Activated gamma-delta T cell treated with Interleukin-2 at 50 U/mL for 16 hours (primary cell): ENCODE measurements at places on chromosomes 2 and 18.
A peak's percentile ranks its signal among the peaks of the same experiment; 100 is the strongest.

DNA sequence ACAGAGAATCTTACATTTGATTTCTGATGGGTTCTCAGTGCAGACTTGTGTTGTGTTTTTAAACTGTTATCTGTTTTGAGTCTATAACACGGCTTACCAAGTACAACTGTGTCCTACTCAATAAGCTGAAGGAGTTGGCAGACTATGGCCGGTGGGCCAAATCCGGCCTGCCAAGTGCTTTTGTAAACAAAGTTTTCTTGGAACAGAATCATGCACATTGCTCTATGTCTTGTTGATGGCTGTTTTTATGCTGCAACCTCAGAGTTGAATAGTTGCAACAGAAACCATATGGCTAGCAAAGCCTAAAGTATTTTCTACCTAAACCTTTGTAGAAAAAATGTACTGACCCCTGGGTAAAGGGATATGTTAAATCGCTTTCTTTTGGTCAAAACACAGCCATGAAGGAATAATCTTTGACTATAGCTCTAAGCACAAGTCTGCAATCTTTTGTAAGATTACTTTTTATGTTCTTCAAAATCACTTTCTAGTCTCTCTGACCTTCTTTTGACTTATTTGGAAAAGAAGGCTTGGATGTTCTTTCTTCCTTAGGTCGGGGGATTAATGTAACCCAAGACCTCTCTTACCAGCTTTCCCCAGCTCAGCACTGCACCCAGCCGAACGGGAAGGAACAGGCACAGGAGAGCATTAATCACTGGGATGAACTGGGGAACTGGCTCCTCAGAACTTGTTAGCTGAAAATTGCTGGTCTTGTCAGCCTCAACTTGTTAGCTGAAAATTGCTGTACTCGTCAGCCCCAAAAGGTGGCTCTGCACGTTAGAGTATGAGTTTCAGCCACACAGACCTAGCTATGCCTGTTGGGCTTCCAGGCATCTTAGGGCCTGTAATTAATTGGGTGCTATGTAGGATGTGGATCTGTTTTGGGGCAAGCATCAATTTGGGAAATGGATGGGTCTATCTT, 75.4 kb downstream of the CD8B2 start:
- no peak for DNase-seq

DNA sequence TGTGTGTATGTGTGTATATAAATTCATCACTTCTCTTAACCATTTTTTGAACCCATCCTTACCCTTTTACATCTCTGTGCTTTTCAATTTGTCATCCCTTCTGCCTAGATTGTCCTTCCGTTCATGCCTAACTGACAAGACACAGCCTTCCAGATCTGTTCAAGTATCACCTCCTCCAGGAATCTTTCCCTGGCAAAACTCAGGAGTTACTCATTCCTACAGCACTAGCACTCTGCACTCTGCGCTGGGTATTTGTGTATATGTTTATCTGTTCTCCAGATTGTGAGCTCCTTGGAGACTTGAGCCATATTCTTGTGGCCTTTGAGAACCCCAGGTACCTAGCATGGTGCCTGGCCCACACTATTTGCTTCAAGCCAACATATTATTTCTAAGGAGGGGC, 26.8 kb upstream of the ASXL2 start:
- no peak for DNase-seq

GRCh38 chr2:46991985-46992384, 76.4 kb upstream of the MCFD2 start:
- DNase-seq = no peak

- DNase-seq = no peak
These were observed 60.3 kb upstream of the LYPD6B start for GRCh38 chr2:148978026-148978685.

- no peak for DNase-seq
These were observed 864.2 kb downstream of the SLC4A3 start for GRCh38 chr2:220491670-220492069.

DNA sequence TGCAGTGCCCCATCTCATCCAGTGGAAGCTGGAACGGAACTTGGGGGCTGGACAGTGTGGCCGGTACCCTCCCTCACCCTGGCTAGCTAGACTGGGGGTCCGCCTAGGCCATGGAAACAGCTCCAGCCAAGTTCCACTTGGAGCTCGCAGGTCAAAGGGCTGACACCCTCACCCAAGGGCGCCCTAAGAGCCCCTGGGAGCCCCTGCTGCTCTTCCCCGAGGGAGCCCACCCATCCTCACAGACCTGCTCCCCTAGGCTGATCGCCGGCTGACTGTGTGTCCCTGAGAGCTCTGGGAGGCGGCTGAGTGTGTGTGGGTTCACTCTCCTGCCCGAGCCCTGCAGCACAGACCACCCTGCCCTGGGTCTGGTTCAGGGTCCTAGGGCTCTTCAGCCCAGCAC, 118.2 kb upstream of the OTOS start:
- DNase-seq = no peak

- peak; percentile 17 for DNase-seq
These were observed 87.7 kb downstream of the LIMS1 start for GRCh38 chr2:108621687-108622681.

- DNase-seq = no peak
These were observed 52.0 kb upstream of the TRIM43 start for GRCh38 chr2:95539836-95540235.

- DNase-seq = no peak
These were observed 6.1 kb upstream of the CCDC102B start for GRCh38 chr18:68791801-68792200.

DNA sequence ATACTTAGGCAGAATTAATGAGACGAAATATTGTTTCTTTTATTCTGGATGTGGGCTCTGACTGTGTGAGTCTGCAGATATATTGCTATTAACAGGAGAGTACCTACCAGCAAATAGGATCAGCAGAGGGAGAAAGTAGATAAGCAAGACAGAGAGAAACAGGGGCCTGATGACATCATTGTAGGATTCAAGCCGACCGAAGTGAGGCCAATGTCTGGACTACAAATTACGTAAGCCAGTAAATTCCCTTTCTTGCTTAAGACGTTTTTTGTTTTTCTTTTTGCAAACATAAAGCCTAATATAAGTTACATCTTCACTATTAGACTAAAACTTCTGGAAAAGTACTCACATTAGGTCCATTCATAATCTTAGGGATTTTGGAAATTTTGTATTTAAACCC, 21.4 kb upstream of the PTPRM start:
- no peak for DNase-seq

- no peak for DNase-seq
These were observed 142.9 kb upstream of the FIGN start for GRCh38 chr2:163878718-163879117.

DNA sequence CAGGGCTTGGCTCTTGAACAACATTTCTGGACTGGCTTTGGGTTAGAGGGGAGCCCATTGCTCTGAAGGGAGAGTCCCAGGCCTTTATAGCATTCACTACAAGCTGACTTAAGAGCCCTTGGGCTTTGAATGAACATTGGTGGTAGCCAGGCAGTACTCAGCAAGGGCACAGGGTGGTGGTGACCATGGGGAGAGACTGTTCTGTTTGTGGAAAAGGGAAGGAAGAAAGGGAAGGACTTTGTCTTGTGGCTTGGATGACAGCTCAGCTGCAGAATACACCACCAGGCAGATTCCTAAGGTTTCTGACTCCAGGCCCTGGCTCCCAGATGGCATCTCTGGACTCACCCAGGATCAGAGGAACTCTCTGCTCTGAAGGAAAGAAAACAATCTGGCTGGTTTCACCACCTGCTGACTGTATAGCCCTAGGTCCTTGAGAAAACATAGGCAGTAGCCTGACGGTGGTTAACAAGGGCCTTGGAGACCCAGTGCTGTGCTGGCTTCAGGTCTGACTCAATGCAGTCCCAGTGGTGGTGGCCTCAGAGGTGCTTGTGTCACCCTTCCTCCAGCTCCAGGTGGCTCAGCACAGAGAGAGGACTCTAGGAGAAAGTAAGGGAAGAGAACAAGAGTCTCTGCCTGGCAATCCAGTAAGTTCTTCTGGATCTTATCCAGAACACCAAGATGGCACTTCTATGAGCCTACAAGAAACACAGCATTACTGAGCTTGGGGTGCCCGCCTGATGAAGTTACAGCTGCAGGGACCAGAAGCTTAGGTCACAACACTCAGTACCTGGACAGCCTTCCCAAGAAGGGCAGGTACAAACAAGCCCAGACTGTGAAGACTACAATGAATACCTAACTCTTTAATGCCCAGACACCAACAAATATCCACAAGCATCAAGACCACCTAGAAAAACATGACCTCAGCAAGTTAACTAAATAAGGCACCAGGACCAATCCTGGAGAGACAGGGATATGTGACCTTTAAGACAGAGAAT, 16.4 kb upstream of the ABCB11 start:
- no peak for DNase-seq

DNA sequence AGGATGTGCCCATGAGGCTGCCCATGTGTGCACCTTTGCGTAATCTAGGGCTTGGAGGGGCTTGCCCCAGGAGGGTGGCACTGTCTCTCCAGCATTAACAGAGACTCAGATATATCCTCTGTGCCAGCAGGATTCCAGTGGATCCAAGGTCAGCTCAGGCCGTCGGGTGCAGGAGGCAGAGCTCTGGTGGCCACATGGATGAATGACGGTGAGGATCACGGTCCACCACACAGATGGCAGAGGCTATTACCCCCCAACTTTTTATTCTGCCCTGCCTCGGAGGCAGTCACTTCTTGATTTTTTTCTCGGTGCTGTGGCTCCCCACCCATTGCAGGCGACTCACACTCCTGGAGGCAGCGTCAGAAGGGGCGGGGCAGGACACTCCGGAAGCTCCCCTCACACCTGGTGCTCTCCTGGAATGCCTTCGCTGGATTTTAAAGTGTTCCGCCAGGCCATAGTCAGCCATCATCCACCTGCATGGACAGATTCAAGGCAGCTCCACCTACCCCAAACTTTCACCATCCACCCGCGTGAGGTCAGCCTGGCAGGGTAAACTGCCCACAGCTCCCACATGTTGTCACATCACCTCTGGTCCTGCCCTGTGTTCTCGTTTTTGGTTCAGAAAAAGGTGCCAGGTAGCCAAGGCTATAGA, 602.9 kb upstream of the RAB6C start:
- DNase-seq = no peak

DNA sequence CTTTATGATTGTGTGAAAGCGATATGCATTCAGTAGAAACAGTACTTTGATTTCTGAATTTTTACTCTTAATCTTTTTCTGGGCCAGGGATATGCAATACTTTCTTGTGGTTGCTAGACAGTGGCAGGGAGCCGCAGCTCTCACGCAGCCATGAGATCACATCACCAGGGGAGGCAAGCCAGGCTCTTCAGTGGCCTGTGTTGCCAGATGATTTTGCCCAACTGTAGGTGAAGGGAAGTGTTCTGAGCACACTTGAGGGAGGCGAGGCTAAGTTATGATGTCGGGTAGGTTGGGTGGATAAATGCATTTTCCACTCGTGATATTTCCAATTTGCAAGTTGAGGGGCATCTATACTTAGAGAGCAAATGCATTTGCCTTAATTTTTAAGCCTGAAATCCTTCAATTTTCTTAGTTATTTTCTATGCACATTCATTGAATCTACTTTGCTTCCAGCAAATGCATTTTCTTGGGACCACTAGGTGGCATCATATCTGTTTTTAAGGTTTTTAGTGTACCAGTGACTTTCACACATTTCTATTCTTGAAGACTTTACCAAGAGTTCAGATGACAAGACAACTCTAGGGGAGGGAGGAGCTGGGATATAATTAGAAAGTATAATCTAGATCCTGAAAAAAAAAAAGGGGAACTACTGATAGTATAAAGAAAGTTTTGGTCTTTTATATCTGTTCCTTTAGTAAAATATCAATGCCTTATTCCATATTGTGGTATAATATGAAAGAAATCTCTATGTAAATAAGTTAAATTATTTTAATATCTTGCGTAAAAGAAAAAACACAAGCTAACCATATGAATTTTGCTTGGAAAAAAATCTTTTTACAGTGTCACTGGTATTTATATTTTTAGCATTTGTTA, 643.3 kb downstream of the SOCS6 start:
- DNase-seq = no peak

GRCh38 chr2:174666312-174666711, 68.7 kb upstream of the WIPF1 start:
- no peak for DNase-seq

DNA sequence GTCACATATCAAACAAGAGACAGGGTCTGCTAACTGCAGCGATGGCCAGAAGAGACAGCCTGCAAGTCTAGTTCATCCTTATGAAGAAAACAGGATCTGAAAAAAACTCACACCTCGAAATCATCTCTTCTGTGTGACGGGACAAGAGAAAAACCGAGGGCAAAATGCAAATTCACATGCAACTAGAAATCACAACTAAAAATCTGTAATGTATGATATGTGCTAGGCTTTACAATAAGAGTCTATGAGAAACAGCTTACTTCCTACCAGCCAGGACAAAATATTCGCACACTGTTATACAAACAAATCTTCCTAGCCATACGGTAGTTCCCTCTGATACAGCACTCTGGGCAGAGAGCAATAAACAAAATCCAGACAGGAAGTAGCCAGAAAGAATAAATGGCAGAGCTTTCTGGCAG, 48.8 kb downstream of the ANKRD44 start:
- no peak for DNase-seq

- DNase-seq = no peak
These were observed 56.0 kb upstream of the ST8SIA3 start for GRCh38 chr18:57296336-57296735.

DNA sequence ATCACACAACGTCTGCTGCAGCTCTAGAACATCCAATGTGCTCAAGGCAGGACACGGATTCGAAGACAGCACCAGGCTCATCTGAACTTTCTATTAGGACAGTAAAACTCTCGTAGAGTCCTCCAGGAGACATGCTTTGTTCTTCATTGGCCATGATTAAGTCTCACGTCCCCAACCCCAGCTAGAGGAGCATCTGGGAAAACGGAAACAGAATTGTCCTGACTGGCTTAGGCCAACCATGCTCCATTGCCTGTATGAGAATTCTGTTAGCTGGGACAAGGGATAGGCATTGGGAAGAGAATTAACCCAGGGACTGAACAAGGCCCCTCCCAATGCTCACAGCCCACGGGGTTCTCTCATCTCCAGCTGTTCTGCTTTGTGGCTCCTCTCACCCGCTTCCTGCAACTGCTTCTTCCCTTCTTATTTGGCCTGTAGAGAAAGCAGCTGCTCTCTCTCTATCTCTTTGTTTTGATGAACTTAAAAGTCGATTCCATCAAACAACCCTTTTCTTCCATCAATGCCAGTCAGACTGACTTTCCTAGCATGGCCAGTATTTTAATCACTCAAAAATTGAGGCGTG, 75.6 kb downstream of the C1QL2 start:
- DNase-seq = no peak

- DNase-seq = no peak
These were observed 24.4 kb upstream of the CHMP1B start for GRCh38 chr18:11826836-11827235.

GRCh38 chr2:128027278-128027800, 520 bp downstream of the SAP130 start:
- peak; percentile 98 for DNase-seq

- DNase-seq = no peak
These were observed 916.0 kb upstream of the CELF4 start for GRCh38 chr18:38481576-38481975.
